ENCODE measurements at places on chromosomes 5 and 9.

- no peak for DNase-seq
Measured at GRCh38 chr9:130989891-130990290, 19.1 kb upstream of the LAMC3 start.

GRCh38 chr5:168655316-168655715 is 76.1 kb upstream of the PANK3 start:
- no peak for DNase-seq

- no peak for DNase-seq
Measured at GRCh38 chr9:114203410-114204140, 48.2 kb downstream of the COL27A1 start.

- DNase-seq: no peak
Measured at GRCh38 chr5:7638456-7638855, 212.5 kb downstream of the CFAP90 start.

GRCh38 chr9:82124090-82124489 is 135.5 kb downstream of the SPATA31D1 start:
- DNase-seq: no peak

GRCh38 chr9:89430995-89431394 is 66.9 kb downstream of the SEMA4D start:
- DNase-seq: no peak

DNA sequence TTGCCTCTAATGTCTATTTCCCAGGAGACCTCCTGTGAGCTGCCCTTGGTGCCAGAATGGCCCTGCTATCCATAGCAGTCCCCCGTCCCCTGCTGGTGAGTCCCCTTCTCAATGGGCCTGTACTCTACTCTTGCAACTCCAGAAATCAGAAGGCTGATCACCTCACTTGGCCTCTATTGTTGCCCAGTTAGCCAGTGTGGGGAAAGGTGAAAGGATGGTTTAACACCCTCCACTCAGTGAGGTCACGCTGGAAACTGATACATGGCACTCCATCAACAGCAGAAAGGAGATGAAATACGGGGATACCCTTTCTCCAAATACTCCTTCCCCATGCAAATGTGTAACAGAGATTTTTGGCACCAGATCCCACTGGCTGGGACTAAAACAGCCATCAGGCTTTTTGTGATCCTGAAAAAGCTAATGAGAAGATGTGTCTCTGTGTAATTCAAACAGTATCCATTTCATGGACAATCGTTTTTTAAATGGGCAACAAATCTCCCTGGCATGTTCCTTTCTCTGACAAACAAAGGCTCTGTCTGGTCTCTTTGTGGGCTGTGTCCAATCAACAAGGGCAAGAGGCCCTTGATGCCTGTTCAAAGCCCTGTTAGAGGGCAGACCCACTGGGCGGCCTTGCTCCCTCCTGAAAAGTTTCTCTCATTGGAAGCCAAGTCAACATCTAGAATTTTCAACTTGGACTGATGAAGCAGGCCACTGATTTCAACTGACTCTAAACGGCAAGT is 343.7 kb downstream of the SPOCK1 start:
- DNase-seq: no peak

GRCh38 chr9:16825971-16826625 is 44.4 kb downstream of the BNC2 start:
- DNase-seq: no peak

GRCh38 chr5:141838326-141839014 is 39.7 kb downstream of the PCDH1 start:
- DNase-seq: no peak

DNA sequence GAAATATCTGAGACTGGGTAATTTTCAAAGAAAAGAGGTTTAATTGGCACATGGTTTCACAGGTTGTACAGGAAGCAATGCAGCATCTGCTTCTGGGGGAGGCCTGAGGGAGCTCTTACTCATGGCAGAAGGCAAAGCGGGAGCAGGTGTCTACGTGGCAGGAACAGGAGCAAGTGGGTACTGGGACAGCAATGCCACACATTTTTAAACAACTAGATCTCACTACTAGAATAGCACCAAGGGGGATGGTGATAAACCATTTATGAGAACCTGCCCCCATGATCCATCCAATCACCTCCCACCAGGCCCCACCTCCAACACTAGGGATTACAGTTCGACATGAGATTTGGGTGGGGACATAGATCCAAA is 47.6 kb upstream of the HOMER1 start:
- no peak for DNase-seq

GRCh38 chr9:135240871-135241311 is 153.4 kb downstream of the OLFM1 start:
- no peak for DNase-seq

GRCh38 chr5:140548300-140548688 is 832 bp downstream of the EIF4EBP3 start:
- DNase-seq: no peak

DNA sequence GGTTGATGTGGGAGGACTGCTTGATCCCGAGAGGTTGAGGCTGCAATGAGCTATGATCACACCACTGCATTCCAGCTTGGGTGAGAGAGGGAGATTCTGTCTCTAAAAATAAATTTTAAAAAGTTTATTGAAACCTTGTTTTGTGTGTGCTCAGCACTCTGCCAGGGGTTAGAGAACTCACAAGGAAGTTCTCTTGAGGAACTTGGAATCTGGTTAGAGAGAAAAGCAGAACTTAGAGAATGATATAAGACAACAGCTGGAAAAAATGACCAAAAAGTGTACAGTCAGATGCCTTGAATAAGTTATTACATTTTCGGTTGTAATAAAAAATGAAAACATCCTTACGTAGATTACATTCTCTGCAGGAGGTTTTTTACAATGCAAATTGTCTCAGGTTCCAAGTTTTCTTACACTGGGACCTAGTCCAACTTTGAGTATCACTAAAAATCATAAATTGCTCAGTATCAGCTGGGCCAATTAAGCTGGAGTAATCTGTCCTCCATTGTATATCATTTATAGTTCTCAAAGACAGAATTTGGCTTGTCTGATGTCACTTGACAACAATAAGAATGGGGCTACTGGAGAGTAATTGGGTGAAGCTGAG is 21.7 kb upstream of the TENT2 start:
- no peak for DNase-seq

DNA sequence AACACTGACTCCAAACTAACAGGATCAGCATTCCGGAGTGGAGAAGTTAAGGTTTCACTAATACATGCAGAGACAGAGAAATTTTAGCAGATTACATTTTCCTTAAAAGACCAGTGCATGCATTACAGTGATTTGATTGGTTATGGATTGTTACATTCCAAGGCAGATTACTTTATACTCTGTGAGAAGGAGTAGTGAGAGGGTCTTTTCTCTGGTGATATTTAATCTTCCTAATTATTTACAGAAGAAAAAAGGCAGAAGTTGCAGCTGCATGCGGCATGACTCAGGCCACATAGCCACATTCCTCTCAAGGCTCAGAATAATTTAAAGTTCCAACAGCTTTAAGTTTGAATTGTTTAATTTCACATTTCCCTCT is 53.0 kb upstream of the PDZD2 start:
- no peak for DNase-seq

- no peak for DNase-seq
Measured at GRCh38 chr5:122156724-122157325, 27.5 kb downstream of the ZNF474 start.

DNA sequence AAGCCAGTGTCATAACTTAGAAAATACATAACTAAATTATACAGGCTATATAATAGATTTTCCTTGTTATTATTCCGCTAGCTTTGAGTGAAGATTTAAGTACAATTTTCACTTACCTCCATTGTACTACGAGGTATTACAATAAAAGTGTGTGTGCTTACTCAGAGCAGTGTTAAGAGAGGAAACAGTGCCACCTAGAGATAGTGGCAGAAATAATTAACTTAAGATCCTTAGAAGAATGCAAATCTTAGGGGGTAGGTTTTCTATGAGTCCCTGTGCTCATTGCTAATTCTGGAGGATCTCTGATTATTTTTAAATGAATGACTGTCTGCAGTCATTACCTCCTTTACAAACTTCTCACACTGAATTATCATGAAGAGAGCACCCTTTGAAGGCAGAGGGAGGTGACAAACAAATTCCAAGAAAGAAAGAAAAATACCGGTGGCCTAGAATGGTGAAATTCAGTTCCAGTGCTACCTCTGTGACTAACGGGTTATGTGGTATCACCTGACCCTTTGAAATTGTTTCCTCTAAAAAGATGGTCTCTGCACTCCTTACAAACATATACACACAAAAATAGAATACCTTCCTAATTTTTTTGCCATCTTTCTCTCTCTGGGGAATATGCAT is 379.8 kb downstream of the TRIM36 start:
- DNase-seq: no peak

DNA sequence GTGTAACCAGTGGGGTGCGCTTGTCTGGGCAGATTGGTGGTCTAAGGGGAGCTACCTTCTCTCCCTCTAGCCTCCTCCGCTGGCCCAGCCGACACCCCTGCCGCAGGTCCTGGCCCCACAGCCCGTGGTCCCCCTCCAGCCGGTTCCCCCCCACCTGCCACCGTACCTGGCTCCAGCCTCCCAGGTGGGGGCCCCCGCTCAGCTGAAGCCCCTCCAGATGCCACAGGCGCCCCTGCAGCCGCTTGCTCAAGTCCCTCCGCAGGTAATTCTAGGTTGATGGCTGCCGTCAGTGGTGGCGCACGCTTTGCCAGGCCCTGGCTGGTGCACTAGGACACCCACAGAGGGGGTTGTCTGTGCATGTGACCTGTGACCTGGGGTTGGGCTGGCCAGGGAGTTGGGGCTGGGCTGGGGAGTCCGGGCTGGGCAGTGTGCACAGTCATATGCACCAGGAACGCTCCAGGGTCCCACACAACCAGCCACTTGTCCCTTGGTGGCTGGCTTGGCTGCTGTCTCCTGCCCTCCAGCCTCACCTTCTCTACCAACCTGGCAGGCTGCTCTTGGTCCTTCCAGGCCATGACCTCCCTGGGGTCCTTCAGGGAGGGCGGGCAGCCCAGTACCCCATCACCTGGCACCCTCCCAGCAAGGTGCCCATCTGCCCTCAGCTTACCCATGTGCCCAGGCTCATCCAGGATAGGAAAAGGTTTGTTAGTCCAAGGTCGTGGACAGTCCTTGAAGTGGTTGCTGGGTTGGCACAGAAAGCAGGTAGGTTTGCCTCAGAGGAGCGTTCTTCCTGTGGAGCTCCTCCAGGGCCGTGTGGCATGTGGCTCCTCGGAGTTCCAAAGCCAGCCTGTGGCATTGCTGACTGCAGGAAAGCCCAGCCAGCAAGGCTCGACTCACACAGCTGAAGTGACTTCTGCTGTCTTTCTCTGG is 73.2 kb downstream of the WNK2 start:
- DNase-seq: no peak

- no peak for DNase-seq
Measured at GRCh38 chr9:83362341-83362995, 175.7 kb downstream of the FRMD3 start.

DNA sequence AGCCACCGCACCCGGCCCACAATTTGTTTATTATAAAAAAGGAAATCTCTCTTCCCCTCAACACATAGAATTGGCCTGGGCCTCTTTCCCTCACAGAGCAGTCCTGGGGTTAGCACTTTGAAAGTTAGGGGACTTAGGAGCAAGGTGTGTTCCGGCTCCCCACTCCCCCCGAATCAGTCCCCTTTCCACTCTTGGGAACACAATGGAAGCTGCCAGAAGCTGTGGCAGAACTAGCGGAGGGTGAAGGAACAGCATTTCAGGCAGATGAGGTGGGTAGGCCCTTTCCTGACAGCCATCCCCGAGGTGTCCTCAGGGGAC is 16.4 kb upstream of the C5orf47 start:
- DNase-seq: no peak

DNA sequence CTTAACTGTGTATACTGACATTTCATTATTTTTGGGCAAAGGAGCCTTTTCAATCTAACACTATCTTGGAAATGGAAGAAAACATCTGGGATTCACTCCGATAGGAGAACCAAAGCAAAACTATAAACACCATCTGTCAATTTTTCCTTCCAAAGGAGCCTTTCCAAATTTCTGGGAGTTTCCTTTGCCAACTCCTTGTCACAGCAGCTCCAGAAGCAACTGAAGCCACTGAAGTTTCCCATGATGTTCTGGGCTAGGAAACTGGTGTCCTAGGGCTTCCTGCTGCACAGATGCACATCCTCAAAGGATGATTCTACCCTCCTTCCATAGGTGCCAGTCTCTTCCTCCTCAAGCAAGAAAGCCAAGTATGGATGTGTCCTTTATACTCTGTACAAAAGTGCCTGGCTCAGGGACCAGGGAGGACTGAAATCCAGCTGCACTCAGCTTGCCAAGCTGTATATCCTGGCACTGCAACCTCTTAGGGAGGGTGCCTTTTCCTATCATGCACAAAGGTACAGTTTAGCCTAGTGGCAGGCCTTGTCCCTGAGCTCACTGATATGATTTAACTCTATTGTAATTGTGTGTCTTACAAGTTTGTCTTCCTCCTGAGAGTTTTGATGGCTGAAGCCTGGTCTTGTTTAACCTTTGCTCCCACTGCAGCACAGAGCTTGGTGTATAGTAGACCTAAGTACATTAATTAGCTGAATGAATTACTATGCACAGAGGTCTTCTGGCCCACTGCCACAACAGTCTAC is 8.4 kb upstream of the UBAP1 start:
- no peak for DNase-seq

DNA sequence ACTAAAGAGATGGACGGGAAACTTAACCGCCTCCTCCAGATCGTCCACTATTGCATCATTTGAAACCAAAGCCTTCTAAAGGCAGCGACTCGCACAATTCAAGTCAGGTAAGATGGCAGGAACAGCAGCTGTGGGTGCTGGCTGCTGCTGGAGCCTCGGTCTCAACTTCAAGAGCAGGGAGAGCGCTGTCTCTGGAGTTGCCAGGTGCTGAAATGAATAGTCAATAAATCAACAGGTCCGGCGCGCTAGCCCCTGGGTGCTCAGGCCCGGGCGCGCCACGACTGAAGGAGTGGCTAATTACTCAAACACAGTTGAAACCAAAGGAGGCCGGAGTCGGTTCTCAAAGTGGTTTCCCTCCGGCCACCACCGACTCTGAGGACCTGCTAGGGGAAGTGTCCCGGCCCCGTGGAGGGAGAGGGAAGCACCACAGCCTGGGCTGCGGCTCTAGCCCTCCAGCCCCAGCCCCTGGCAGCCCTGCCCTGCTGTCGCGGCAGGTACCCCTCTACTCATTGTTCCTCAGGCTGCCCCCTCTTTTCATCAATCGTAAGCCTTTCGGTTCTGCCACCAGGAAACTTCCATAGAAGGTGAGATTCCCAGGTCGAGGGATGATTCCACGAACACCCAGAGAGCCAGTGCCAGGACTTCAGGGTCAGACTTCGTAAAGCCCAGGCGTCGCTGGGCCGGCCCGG is 804 bp downstream of the TTC39B start:
- DNase-seq: no peak

DNA sequence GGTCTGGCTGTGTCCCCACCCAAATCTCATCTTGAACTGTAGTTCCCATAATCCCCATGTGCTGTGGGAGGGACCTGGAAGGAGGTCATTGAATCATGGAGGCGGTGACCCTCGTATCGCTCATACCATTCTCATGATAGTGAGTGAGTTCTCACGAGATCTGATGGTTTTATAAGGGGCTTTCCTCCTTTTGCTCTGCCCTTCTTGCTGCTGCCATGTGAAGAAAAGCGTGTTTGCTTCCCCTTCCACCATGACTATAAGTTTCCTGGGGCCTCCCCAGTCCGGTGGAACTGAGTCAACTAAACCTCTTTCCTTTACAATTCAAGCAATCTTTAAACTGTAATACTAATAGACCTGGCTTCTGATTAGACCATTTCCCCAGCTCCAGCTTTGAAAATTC is 92.2 kb upstream of the SARDH start:
- no peak for DNase-seq
